ENCODE measurements at places on chromosomes 5 and 9.

- DNase-seq, result no peak
These were observed 158.6 kb upstream of the DMRT1 start for GRCh38 chr9:682633-683508.

DNA sequence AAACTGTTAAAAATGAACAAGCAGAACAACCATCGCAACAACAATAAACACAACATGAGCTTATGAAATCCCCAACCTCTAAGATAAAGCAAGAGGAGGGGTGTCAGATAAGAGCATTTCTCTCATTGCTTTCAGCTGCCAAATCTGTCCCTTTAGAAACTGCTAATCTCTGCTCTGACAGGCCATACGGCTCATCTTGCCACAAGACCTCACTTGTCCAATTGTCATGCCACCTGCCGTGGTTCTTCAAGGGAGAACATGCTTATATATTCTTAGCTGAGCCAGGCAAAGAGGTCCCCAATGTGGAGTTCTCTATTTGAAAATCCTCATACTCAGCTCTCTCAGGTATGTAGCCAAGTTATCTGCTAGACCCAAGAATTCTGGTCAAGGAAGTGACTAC is 405.0 kb upstream of the TNC start:
- no peak for DNase-seq

DNA sequence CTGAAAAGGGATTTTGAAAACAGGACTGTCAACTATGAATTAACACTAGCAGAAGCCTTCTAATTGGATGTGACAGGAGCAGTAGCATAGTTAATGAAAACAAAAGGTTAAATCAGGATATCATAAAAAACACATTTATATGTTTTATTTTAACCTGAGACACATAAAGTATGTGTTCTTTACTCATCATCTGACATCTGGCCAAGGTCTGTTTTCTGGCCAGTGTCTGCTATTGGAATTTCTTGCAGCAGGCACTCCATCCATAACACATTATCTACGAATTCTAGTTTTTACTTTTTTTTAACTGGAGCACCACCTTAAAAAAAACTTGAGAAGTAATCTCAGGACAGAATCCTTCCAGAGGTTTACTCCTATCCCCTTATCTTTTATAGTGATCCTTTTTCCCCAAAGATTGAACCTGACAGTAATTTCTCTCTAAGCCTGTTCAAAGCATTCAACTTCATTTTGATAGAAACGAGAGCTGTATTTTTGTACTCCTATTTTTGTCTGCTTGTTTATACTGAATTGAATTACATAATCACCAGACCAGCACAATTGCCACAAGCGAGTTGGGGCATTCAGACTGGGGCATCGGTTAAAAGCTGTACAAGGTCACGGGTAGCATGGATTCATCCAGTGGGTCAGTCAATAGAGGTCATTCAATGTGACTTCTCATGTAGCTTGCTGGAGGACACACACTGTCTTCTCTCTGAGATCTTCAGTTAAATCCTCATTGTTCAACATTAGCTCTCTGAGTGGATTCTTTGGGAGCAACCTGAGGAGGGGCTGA is 205.6 kb upstream of the CLINT1 start:
- DNase-seq, result no peak

DNA sequence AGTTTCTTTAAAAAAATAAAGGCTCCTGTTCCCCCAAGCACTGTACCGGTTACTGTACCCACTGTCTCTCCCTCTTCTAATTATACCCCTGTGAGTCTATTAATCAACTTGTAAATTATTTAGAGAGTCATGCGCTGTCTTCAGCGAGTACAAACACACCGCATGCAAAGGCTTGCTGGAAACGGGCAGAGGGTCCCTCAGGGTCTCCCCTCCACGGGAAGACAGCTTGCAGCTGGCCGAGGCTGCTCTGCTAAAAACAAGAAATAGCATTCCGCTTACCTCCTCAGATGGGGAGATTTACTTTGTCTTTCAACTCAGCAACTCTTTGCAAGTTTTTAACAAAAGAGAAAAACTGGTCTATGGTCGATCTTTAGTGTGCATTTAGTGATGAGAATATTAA is 71.8 kb downstream of the AK8 start:
- DNase-seq, result no peak

DNA sequence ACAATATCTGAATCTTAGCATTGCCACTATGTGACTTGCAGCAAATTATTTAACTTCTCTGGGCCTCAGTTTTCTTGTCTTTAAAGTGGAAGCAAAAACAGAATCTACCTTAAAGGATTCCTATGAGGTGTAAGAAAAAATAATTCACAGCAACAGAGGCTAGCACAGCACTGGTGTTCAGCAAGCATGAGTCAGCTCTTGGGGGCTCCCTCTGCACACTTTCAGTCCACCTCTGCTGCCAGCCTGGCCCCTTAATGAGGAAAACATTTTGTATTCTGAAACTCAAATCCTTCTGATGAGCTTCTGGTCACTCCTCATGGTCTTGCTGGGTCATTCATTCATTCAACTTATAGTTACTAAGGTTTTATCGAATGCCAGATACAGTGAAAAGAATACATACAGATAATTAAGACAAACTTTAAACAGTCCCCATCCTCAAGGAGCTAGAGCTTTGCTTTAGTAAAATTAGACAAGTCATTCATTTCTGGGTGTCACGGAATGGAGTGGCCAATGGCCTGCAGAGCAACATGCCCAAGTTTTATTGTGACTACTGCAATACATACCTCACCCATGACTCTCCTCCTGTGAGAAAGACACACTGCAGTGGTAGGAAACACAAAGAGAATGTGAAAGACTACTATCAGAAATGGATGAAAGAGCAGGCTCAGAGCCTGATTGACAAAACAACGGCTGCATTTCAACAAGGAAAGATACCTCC is 26.8 kb upstream of the IQGAP2 start:
- no peak for DNase-seq

DNA sequence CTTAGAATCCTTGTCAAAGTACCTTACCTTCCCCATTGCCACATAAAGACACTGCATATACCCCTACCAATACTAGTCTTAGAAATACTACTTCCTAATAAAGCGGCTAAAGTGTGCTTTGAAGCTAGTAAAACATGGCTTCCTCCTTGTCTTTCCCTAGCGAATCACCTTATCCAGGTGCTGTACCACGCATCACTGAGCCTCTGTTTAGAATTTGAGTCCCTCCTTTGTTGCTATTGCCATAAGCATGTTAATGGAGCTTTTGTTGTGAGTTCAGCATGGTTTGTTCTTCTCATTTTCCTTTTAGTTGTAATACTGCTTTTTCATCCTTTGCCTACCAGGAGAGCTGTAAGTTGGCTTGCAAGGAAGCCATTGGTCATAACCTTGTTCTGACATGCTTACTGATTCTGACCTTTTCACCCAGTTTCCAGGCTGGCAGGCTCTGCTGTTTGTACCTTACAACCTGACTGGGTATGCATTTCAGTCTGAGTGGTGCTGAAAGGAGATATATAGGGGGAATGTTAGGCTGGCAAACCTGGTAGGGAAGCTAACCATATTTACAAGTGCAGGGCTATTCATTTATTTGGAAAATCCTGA is 49.8 kb downstream of the LMNB1 start:
- no peak for DNase-seq

DNA sequence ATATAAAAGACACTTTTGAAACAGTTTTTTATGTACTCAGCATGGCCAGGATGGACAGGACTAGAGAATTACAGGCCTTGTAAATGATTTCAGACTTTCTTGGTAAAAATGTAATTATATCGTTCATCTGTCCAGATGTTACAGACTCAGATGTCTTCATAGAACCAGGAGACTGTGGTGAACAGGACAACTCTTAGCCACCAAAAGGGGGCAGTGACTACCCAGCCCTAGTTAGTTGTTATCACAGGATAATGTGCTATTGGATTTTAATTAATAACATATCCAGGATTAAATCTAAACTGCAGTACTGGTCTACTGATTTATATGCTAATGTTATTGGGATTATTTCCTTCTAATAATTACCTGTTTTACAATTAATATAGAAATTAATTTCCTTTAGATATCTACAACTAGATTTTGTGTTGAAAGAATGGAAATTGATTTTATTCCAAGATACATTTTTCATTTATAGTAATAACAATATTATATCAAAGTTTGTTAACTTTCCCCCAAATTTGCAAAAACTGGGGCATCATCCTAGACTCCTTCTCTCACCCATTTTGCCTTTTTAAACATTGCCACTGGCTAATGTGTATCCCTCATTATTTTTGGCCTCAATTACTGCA is 99.4 kb downstream of the MTREX start:
- no peak for DNase-seq

GRCh38 chr5:178293815-178294214 is 61.2 kb upstream of the PHYKPL start:
- no peak for DNase-seq

Measured in activated CD4-positive, alpha-beta T cell treated with anti-CD3 and anti-CD28 coated beads, Interleukin-2, amount 50 U/mL, for 24 hours (primary cell).